CD4-positive, alpha-beta T cell treated with Interleukin-17A for 1 hour (primary cell): ENCODE measurements at places on chromosomes 6 and 20.

DNA sequence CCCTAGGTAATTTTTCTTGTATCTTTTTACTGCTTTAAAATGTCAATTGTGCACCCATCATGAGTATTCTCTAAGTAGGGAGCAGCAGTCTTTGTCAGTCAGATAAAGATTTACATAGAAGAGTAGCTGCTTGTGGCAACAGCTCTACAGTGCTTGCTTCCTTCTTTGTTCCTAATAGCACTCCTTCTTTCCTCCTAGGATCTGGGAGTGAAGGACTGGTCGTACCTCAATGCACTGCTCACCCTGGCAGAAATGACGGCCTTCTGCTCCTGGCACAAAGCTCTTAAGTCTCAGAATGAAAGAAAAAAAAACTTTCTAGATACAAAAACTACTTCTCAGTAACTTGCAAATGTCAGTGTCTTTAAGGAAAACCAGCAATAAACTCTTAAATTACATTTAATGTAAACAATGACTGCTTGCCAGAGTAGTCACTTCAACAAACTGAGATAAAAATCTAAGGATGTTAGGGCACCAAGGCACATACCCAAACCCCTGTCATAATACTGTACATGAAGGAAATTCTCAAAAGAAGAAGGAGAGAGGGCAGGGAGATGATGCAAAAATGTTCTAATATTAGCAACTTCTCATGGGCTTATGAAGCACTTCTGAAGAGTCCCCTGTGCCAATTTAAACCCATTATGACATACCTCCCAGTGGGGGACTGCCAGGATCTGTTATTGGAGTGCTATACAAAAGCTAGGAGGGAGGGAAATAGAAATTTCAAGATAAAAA lies 34.0 kb downstream of the NCOA6 start:
- no peak for DNase-seq

- no peak for DNase-seq
These were observed 48.3 kb upstream of the TBC1D32 start for GRCh38 chr6:121382467-121383121.

- DNase-seq = no peak
These were observed 65.4 kb downstream of the BMP7 start for GRCh38 chr20:57200882-57201695.

DNA sequence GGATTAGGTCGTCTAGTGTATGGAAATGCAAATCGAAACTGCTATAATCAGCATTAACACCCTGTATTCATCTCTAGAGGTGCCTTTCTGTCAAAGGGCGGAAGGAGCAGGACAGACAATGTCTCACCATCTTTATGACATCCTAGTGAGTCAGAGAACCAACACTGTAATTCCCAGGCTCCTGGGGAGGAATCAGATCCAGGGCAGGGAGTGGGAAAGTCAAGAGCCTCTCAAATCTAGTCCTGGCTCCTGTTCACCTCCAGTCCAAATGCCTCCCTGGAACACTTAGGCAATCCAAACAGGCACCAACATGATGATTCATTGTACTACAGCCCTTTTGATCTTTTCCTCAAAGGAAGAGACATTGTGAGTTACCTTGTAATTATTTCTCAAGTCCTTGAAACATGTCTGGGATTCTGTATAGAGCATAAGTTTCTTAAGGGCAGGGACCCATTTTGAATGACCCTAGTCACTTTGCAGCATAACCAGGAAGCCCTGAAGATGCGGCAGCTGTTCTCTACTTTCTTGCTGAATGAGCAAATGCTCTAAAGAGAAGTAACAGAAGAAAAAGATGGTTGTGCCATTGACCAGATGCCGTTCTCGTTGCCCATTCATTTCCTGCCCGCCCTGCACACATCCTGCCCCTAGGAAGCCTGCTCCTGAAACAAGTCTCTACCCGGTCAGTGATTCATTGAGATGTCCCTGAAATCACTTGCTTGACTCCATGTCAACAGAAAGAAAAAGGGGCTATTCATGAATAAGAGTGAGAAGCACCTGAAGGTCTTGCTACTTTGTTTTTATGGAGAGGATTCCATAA lies 112.8 kb upstream of the JARID2 start:
- no peak for DNase-seq

DNA sequence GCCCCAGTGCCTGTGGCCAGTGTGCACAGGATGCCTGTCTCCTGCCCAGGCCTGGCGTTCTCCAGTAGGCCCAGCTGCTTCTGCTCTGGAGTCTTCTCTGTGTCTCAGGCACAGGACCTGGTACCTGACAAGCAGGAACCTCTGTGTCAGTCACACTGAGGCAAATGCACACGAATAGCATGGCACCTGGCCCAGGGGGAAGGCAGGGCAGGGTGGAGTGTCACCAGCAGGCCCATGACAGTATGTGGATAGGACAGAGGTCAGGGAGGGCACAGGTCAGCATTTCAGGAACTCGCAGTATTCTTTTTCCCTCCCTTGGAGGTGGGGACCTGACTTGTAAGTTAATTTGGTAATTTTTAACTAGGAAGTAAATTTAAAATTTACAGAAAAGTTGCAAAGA lies 5.6 kb downstream of the PSMG4 start:
- DNase-seq = no peak

- no peak for DNase-seq
These were observed at the start of gene RHAG for GRCh38 chr6:49636713-49637349. Gene RHAG, minus strand, starts transcription at chr6:49636839. Its CDS starts 27 bp downstream, at chr6:49636812.

- DNase-seq = no peak
These were observed 80.5 kb upstream of the FRMD1 start for GRCh38 chr6:168159506-168159905.

- DNase-seq = no peak
These were observed 55.6 kb upstream of the BEND6 start for GRCh38 chr6:56899311-56899710.

DNA sequence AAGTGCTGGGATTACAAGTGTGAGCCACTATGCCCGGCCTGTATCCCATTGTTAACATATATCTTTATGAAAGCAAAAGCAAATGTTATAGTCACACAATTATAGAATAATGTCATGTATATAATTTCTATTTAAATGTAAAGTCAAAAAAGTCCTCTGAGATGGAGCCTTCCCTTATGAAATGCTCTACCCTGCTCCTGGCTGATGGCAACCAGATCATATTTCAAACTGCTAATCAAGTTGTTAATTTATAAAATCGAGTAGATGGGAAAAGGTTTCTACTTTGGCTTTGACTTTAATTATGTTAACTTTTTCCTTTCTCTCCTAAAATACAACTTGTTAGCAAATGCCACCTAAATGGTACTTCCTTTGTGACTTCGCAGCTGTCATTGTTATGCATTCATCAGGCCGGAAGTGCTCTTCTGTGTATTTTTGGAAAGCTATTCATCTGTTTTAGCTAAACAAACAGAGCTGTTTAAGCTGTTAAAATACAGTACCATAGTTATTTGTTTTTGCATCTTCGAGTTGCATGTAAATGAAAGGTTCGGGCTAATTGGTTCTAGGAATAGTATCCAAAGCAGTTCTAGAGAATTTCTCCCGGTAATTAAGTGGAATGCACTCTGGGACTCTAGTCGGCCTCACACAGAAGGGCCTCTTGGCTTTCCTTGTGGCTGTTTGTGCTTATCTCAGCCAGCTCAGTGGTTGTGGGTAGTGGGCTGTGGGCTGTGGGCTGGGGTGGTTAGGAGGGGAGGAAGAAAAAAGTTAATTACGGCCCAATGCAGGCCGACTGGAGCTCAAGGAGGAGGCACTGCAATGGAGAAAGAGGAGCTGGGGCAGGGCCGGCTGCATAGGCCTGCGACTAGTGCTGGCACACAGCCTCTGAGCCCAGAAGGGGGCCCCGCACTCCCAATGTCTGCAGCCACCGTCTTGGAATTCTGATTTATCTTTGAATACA lies 34.8 kb downstream of the SLC35D3 start:
- no peak for DNase-seq

GRCh38 chr6:89387516-89388201 lies 24.4 kb downstream of the RRAGD start:
- DNase-seq = no peak

- no peak for DNase-seq
These were observed 44.5 kb downstream of the PXDC1 start for GRCh38 chr6:3707024-3707423.

DNA sequence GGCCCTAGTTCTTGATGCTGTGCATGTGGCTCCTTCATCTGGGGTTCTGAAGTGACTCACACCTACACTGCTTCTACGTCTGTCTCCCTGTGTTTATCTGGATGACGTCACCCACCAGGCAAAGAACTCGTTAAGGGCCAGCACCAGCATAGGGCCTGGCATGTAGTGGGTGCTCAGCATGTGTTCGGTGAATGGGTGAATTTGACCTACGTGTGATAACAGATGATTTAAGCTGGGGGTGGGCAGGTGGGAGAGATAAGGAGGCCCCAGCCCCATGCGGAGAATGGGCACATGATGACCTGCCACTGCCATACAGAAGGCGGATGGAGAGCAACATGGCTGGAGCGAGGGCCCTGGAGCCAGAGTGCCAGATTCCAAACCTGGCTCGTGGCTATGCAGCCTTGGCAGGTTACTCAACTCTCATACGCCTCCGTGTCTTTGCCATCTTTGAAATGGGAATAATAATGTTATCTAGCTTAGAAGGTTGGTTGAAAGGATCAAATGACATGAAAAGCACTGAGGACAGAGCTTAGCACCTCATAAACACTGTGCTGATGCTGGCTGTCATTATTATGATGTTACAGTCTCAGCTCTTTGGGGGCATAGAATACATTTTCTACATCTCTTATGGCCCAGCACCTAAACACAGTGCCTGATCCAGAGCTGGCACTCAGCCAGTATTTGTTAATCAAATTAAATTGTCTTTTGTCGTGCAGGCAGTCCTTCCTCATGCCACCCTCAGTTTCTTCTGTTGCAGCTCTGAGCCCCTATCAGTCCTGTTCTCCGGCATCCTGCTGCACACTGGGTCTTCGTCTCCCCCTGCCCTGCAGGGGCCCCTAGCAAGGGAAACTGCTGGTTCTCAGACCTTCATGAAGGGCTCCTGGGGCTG lies 39.6 kb downstream of the VEGFA start:
- DNase-seq = no peak

DNA sequence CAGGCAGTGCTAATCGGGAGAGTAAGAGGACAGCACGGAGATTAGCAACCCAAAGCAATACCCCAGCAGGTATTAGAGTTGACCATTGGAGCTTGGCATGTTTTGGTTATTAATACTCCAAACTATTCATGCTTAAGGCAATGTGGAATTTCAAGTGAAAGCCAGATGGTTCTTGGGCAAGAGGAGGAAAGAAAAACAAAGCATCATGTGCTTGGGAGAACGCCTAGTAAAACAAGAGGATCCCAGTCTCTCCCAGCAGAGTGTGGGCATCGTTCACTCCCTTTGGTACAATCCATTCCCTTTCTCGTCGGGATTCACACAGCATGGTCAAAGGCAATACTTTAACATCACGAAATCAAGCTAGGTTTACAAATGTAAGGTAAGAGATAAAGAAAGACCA lies 349.8 kb downstream of the PRKN start:
- DNase-seq = no peak

- DNase-seq = no peak
These were observed 12.1 kb downstream of the PHACTR2 start for GRCh38 chr6:143689852-143690251.

- no peak for DNase-seq
These were observed 531.4 kb upstream of the RNF217 start for GRCh38 chr6:124430740-124431318.

- no peak for DNase-seq
These were observed 202.6 kb downstream of the DTNBP1 start for GRCh38 chr6:15460110-15460727.

DNA sequence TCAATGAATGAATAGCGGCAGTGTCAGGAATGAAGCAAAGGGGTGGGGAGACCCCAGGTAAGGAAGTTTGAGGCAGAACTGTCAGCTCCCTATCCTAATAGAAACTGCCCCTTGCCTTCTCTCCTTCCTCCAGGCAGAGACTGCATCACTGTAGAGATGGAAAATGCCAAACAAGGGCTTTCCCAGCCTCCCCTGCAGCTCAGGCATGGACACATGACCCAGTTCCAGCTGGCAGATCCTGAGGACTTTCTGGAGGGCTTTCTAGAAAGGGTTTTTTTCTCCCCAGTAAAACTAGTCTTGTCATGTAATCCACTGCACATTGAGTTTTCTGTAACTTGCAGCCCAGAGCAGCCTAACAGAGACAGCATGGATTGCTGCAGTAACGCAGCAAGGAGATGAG lies 17.9 kb upstream of the PNPLA1 start:
- no peak for DNase-seq

DNA sequence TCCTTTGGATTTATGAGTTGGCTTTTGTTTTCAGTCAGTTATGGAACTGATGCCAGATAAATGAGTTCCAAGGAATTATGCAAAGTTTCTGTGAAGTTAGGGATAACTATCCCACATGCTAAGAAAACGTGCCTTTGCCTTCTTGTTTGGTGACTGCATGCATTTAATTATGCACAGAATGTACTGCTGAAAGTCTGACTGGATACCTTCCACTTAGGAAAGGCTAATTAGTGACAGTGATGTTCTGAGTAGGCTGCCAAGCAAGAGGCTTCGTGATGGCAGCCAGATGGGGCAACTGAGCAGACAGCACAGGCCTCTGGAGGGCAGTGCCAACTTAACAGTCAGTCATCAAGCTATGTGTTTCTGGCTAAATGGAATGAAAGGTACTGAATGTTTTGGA lies 289.9 kb downstream of the CD109 start:
- DNase-seq = no peak

GRCh38 chr6:15512721-15513120 lies 150.1 kb downstream of the DTNBP1 start:
- no peak for DNase-seq

DNA sequence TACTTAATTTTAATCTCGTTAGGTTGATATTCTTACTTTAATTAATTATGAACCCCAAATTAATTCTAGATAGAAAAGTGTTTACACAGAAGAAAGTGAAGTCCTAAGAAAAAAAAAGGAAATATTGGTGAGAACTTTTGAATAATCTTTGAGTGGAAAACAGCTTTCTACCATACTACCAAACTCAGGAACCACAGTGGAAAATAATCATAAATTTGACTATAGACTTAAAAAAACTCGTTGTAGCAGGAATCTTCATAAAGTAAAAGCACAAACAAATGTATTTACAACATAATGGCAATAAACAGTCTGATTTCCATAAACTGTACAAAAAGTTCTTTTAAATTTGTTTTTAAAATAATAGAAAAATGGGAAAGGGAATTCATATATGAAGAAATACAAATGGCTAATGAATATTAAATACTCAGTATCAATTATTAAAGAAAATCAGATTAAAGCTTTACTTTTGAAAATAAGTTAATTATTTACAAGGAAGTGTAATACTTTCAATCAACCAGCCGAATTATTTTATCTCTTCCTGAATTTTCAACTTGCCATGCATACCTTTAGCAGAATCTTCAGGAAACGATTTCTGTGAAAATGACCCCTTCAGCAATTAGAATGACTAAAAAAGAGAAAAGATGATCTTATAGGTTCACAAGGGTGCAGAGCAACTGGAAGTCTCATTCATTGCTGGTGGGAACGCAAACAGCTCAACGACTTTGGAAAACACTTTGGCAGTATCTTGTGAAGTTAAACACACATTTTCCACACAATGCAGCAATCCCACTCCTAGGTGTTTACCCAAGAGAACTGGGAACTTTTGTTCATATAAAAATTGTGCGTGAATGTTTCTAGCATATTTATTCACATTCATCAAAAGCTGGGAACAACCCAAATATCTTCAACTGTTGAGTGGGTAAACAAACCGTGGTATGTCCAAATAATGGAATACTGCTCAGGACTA lies 38.5 kb upstream of the BMP6 start:
- DNase-seq = no peak

GRCh38 chr6:95094751-95095663 lies 482.3 kb upstream of the MANEA start:
- no peak for DNase-seq
